DMS153 (cell line): ENCODE measurements at places on chromosomes 4 and X.

DNA sequence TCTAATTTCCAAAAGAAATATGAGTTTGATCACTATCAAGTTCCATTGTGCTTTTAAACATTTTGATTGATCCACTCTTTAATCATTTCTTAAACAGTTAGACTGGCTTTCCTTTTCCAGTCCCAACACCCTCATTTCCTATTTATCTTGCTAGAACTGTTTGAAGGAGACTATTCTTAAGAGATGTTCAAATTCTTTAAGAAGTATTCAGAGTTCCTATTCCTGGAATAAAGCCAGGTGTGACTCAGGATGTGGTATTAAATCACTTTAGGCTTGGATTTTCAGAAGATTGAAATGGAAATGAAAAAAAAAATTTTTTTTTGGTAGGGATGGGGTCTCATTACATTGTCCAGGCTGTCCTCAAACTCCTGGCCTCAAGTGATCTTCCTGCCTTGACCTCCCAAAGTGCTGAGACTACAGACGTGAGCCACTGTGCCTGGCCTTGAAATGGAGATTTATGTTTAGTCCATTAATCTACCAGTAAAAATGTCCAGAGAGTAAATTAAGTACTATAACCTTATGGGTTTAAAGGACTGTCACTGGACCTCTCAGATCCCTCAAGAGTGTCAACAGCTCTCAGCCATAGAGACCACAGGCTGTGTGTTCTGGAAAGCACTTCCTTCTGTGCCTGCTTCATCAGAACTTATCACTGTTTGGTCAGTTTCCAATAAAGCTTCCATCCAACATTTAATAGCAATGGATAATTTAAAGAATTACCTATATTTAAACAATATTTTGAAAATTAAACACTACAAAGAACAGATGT is 90.7 kb downstream of the CDS1 start:
- DNase-seq = no peak

GRCh38 chr4:87941537-87942392 is 33.7 kb upstream of the SPP1 start:
- no peak for DNase-seq

DNA sequence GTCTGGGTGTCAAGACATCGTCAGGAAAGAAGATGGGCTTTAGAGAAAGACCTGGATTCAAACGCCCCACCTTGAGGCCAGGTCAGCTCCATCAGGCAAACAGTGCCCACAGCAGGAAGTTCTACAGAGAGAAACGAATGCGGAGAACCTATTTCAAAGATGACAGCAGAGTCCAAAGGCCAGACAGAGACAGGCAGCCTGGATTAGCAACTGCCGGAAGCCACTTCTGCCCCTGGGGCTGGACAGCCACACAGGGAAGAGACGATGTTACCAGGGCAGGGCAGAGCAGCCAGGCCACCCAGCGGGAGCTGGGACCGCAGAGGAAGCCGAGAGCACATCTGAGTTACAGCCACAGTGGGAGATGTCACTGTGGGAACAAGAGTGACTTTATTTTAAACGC is 1.2 kb downstream of the C4orf50 start:
- no peak for DNase-seq

- no peak for DNase-seq
These were observed 92.3 kb upstream of the ADRA2C start for GRCh38 chr4:3673716-3674478.

DNA sequence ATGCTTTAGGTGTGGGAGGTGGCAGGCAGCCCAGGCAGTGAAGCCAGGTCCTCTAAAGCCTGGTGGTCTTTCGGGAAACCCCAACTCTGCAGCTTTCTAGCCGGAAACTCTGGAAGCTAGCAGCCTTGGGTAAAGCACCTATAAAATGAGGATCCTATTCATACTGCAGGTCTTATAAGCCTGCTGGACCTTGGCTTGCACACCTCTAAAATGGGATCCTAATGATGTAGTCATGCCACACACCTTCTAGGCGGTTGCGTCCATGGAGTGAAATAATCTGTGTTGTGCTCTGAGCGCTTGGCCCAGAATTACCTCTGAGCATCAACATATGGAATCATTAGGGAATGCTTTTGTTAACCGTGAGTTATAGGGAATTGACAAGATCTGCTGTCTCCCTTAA is 36.0 kb upstream of the STS start:
- no peak for DNase-seq

- DNase-seq = no peak
These were observed 21.9 kb upstream of the FAM47C start for GRCh38 chrX:36986231-36986630.

- no peak for DNase-seq
These were observed 1.9 kb downstream of the STK26 start for GRCh38 chrX:132025041-132025440.

GRCh38 chr4:174357321-174357720 is 73.6 kb downstream of the CEP44 start:
- DNase-seq = no peak

GRCh38 chr4:64899563-64899962 is 490.3 kb upstream of the TECRL start:
- DNase-seq = no peak

DNA sequence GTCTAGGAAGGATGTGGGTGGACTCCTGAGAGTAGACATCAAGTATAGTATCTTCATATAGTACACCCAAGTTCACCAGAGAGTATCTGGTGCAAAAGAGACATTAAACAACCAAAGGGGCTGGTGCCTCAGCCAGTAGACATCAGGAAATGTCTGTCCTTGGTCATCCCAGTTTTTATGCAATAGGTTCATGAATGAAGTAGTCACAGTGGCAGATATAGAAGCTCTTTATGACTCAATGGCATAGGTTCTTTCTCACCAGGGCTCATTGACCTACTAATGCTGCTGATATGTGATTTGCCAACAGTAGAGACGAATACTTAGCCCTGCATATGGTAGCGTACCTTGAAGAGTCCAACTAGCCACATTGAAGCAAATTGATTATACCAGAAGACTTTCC is 45.0 kb upstream of the CCDC149 start:
- no peak for DNase-seq

GRCh38 chr4:20724915-20725314 is 24.7 kb downstream of the PACRGL start:
- no peak for DNase-seq

GRCh38 chr4:53512608-53513007 is 78.7 kb downstream of the LNX1 start:
- no peak for DNase-seq

DNA sequence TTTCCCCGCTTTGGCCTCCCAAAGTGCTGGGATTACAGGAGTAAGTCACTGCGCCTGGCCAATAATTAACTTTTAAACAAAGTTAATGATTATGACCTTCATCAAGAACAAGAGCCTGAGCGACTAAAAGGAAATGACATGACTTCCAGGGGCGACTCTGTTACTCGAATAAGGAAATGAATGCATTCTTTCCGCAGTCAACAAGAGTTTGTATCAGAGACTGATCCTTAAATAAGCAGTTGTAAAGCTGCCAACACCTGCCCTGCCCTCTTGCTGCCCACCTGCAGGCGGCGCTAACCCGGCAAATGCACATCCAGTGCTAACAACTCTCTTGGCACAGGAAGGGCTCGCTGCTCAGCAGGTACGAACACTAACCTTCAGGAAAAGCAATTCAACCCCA is 27.3 kb downstream of the WDR1 start:
- no peak for DNase-seq

DNA sequence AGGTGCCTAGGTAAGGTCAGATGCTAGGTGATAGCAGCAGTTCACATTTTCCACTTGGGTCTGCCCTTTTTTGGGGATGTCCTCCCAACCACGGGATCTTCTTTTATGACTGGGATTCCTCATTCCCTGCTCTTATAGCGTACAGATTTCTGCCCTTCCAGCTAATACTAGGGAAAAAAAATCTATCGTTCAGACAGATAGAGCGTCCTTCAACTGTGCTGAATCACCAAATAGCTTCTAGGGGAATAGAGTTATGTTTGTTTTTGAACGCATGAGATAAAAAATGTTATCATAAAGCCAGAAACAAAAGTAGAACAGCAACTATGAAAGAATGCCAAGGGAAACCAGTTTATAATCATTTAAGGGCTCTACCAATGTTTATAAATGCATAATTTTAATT is 13.0 kb downstream of the RAP2C start:
- no peak for DNase-seq
